NCI-H2081 (cell line): ENCODE measurements at places on chromosomes 1 and 21.
A peak's percentile ranks its signal among the peaks of the same experiment; 100 is the strongest.

DNA sequence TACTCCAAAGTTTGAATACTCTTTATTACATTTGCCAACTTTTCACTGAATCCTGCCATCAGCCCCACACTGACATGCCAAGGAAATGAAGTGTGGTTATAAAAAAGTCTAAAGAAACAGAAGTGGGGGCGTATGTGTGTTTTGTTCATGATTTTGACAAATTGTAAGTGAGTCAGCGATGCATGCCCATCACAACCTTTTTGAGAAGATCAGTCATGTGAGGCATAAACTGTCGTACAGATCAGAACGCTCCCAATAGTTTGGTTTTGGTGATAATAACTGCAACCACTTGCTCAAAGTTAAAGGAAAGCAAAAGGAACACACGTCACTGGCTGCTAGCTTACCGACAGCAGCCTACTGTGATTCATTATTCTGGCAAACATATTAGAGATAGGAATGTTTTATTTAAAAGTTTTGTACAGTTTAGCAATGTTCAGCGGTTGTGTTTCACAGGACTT, 95.6 kb downstream of the RGS2 start:
- no peak for DNase-seq

- no peak for DNase-seq
Observed at GRCh38 chr1:98287626-98288025, 366.8 kb upstream of the DPYD start.

DNA sequence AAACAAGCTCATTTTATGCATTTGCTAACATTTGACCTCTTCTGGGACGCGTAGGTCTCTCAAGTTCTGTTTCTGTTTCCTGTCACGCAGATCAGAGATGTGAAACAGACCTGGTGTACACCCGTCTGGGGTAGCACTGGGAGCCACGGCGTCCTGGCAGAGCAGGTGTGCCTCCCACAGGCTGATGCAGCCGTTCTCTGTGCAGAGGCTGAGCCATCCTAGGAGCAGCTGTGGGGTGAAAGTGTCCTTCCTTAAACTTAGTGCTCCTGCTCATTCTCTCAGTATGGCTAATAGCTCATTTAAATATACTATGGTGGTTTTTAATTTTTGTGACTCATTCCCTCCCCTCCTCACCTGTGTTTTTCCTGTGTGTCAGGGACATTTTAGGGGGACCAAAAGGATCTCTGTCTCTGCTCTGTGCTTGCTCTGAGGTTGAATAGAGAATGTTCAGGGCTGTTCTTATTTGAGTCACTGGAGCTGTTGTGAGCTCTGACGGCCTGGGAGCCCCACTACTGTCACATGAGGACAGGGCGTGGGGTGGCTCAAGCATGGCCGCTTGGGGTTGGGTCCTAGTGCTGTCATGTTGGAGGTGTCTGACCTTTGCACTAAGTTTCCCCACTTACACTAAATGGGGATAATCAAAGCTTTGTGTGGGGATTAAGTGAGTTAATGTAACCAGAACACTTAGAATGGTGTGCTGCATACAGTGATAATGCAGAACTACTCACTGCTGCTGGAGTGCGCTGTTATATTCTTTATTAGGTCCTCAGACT, 43.0 kb downstream of the GALNT2 start:
- DNase-seq, result no peak

DNA sequence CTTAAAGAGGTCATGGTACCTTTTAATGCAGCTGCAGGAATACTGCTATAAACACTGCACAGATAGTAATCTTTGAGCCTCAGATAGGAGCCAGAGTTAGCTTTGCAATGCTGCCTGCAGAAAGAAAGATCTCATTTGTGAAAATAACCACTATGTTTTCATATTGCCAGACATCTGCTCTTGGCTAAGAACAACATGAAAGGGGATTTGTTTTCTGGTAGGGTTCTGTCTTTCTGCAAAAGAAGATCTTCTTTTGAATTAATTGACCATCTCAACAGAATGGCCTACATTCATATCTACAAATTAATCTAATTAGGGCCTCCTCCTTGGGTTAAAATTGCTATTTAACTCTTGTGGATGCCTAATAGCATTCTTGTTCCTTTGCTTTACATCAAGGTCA, 177.6 kb upstream of the DPYD start:
- DNase-seq, result no peak

GRCh38 chr1:62210960-62211359, 16.3 kb downstream of the L1TD1 start:
- DNase-seq, result no peak

GRCh38 chr1:6502000-6502891, 10.8 kb upstream of the PLEKHG5 start:
- DNase-seq, result no peak

- DNase-seq, result no peak
Observed at GRCh38 chr1:61341426-61341825, 259.1 kb downstream of the NFIA start.

- DNase-seq, result peak; percentile 2
Observed at GRCh38 chr21:25934771-25935224, 200.0 kb downstream of the GABPA start.

DNA sequence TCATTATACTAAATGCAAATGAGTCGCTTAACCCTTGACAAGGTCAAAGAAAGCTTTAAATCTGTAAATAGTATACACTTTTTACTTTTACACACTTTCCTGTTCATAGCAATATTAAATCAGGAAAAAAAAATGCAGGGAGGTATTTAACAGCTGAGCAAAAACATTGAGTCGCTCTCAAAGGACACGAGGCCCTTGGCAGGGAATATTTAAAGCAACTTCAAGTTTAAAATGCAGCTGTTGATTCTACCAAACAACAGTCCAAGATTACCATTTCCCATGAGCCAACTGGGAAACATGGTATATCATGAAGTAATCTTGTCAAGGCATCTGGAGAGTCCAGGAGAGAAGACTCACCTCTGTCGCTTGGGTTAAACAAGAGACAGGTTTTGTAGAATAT, 62.7 kb downstream of the CAPN2 start:
- DNase-seq, result no peak

GRCh38 chr1:165824269-165824643, 3.2 kb upstream of the UCK2 start:
- DNase-seq, result no peak

- no peak for DNase-seq
Observed at GRCh38 chr1:63592536-63593302, 492 bp upstream of the PGM1 start.

DNA sequence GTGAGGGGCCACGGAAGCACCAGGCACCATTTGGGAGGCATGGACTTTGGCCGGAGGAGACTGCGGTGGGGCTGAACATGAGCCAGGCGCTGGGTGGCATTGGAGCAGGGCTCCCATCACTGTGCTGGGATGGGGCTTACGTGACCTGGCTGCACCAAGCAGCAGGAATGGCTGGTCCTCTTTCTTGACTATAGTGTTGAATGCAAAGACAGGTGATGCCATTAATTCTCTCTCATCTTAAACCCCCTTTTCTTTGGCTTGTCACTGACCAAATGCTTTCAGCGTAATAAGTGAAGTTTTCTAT, 447.9 kb downstream of the CAMTA1 start:
- DNase-seq, result no peak

GRCh38 chr1:112359961-112360767, 35.9 kb upstream of the CTTNBP2NL start:
- DNase-seq, result no peak

DNA sequence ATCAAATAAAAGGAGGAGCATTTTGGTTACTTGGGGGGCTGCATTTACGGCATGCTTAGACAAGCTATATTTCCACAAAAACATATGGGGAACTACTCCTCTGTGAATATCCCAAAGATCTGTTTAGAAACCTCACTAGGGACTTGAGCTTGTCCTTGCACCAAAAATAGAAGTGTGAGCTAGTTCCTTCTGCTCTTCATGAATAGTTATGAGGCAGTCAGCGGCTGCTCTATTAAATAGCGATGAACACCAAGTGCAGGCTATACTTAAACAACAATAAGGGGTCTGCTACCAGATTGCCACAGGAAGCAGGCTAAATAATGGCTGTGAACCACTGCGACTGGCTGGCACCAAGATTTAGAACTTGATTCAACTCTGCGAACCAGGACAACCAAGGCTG, 190.1 kb downstream of the PCP4 start:
- DNase-seq, result no peak

DNA sequence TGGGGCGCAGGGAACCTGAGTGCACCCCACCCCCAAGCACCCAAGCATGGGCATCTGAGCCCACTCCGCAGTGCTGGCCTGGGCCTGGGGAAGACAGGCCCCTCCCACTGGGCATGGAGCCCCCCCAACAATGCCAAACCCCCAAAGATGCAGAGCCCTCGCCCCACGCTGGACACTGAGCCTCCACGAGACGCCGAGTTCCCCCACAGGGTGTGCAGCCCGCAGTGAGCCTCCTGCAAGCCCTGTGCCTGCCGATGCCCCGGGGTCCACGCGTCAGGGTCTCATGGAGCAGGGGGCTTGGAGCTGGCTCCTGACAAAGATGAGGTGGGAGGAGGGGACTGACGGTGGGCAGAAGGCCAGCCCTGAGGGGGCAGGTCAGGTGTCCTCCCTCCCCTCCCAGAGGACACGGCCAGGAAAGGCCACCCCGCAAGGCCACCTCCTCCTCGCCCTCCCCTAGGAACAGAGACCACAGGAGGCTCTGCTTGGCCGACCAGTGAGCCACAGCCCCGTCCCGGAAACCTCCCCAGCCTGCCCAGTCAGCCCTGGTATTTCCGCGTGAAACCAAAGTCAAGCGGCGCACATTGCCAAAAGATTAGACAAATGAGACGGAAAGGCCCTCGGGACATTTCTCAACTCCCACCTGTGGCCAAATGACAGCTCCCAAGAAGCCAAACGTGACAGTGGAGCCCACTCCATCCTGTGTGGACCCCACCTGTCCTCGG, 33.4 kb downstream of the MEGF6 start:
- DNase-seq, result no peak

DNA sequence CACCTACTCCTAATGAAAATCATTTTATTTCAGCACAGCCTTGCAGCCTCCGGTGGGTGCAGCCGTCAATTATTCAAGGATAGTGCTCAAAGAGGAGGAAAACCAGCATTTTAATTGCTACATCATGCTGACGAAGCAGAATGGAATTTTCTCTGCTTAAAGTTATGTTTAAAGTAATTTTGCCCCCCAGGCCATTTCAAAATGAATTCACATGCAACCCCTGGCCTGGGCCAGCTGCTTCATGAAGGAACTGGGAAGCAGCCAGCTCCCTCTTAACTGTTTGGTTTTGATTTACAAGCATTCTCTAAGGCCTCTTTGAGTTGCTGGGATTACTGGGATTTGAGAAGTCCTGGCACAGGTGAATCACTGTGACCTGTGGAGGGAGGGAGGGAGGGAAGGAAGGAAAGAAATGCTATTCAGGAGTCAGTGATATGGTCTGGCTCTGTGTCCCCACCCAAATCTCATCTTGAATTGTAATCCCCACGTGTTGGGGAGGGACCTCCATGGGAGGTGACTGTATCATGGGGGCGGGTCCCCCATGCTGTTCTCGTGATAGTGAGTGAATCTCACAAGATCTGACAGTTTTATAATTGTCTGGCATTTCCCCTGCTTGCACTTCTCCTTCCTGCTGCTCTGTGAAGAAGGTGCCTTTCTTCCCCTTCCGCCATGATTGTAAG, 66.0 kb downstream of the PGBD5 start:
- no peak for DNase-seq

GRCh38 chr1:41530411-41530810, 45.9 kb upstream of the EDN2 start:
- no peak for DNase-seq

DNA sequence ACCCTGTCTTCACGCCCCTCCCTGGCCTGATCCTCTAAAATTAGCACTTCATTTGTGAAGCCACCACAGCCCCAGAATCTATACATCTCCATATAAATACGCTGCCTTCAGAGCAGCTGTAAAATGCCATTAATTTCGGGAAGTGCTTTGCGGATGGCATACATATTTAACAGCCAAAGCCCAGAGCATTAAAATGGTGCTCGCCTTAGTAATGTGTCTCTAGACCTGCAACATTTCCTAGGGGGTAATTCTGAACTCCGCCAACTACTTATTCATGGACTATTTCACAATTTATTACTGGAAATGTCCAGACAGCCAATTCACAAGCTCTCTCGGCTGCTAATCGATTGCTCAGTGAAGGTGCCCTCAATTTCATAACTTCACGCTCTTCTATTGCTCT, 189.4 kb downstream of the GRIK3 start:
- DNase-seq, result no peak

DNA sequence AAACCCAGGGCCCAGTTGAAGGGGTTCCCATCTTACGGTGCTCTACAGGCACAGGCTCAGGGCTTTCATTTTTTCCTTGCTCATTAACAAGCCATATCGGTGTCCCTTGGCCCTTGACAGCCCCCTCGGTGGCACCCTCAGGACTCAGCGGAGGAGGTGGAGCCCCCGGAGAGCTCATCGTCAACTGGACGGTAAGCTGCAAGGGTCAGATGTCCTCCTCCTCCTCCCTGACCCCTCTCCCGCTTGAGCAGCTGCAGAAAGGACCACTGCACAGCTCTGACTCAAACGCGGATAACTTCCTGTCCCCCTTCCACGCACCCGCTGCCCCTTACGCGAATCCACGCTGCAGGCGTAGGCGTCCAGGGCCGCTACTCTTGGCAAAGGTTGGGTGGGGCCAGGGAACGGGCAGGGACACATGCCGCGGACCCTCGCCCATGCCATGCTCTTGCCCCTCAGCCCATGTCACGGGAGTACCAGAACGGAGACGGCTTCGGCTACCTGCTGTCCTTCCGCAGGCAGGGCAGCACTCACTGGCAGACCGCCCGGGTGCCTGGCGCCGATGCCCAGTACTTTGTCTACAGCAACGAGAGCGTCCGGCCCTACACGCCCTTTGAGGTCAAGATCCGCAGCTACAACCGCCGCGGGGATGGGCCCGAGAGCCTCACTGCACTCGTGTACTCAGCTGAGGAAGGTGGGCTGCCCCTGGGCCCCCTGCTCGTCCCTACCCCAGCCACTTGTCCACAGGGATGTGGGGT, 14.7 kb downstream of the TMEM81 start:
- DNase-seq, result no peak

GRCh38 chr1:235077163-235077540, 51.5 kb downstream of the TOMM20 start:
- no peak for DNase-seq

DNA sequence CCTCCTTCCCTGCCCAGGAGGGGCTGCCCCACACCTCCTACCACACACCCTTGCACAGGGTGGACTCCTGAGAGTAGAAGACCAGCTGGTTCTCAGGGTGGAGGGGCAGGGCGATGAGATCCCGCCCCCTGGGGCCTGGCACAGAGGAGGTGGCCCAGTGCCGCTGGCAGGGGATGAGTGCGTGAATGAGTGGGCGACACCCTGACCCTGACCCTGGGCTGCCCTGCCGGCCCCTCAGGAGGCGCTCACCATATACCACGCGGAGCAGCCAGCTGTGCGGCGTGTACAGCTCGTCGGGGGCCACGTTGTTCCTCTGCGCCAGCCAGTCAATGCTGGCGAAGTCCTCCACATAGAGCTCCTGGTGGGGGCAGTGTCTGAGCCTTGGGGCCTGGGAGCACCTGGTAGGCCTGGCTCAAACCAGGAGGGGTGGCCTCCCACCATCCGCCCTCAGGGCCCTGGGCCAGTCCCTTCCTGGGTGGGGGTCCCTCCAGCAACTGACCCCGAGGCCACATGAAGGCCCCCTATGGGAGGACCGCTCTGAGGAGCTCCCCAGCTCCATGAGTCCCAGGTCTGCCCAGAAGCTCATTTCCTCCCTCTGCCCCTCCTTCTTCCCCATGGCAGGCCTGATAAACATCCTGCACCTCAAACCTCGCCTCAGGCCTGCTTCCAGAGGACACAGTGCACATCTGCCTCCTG, 13.0 kb downstream of the LSS start:
- DNase-seq, result no peak

GRCh38 chr1:27364696-27365371, 1.9 kb downstream of the MAP3K6 start:
- DNase-seq, result no peak
